SK-N-SH treated with all-trans-retinoic acid at 6 μM for 48 hours (cell line): ENCODE measurements at places on chromosomes 3 and 15.

GRCh38 chr3:134359121-134360010, 14.9 kb downstream of the AMOTL2 start:
- ATAC-seq, result no peak

DNA sequence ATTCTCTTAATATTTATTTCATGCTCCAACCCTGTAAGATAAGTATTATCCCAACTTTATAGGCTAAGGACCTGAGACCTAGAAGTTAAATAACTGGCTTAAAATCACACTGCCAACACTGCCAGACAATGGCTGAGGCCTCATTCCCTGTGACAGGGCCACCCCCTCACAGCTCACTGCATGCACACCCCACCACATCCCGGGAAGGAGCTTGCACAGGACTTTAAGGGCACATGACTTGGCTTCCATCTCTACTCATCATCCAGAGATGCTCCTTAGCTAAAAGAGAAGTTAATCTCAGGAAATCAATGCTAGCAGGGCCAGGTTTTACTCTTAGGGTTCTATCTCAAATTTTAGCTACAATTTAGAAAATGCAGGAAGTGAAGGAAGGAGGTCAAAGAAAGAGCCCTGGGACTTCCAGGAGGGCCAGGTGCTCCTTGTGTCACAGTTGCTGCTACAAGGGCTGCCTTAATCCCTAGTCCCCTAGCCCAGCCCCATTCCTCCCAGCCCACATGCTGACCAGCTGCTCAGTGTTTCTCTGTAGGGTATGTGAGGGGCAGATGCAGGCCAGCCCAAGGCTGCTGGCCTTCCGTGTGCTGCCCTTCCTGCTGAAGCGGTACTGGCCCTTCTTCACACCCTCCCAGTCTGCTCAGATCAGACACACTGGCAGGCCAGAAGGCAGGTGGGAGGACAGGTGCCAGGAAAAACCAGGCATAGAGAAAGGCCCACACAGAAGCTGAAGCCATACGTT, 53.5 kb downstream of the WWTR1 start:
- peak; percentile 53 for ATAC-seq

DNA sequence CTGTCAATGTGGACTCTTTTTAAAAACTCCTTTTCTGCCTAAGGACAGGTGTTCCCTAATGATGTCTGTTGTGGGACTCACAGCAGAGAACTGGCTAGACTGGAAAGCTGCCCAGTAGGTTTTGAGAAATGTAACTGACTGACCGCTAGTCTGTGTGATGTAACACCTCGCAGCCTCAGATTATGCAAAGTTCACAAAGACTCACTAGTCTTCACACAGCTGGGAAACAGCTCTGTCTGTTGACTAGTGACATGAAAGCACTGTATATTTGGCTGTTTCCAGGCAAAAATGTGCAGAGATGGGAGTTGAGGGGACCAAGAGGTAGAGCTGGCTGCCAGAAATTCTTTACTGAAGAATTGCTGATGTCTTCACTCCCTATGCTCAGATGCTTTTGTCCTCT, 10.3 kb downstream of the PDZRN3 start:
- peak; percentile 20 for ATAC-seq

DNA sequence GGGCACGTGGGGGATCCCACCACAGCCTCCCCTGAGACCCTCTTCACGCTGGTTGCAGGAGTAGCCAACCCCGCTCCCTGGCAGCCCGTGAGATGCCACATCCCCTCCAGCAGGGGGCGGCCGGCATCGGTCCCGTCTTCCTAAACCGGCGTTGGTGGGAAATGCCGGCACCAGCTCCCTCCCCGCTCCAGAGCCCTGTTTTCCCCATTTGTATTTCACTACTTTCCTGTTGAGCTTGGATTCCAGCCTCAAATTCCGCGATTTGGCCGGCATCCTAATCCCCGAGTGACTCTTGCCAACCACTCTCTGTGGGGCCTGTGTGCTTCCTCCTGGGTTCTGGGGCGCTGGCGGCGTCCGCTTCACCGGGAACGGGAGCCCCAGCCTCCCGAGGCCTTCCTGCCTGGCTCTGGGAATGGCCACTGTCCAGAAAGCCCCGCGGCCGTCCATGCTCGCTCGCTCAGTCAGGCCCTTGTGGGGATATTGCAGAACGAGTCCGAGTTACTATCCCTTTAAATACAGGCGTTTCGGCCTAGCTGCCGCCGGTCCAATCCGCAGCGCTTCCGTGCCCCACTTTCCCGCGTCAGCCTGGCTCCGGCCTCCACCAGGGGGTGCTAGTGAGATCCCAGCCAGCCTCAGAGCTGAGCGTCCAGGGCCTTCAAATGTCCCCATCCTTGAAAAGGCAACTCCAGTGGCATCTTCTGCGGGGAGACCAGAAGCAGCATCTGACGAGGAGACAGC, 8.1 kb upstream of the ADAMTS17 start:
- ATAC-seq, result peak; percentile 93

- ATAC-seq, result peak; percentile 40; the same call in 2 of the 3 replicates
Measured at GRCh38 chr3:51819709-51820406, 40.8 kb upstream of the IQCF6 start.

DNA sequence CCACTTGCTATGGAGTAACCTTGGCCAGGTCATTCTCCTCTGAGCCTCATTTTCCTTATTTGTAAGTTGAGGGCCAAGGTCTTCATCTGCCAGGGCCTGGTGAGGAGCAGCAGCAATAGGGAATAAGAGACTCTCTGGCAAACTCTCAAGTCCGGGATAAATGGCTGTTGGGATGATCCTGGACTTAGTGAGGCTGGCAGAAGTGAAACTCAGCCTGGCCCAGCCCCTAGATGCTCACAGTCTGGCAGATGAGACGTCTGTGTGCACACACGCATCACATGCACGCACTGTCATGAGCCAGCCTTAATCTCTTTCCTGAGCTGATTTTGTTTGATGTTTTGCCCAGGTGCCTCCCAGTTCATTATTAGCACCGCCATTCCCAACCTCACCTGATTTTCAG, 26.8 kb downstream of the SLC6A6 start:
- ATAC-seq, result no peak

GRCh38 chr3:18579661-18580060, 154.5 kb upstream of the SATB1 start:
- no peak for ATAC-seq

- no peak for ATAC-seq
Measured at GRCh38 chr15:25931851-25932250, 68.7 kb upstream of the ATP10A start.

DNA sequence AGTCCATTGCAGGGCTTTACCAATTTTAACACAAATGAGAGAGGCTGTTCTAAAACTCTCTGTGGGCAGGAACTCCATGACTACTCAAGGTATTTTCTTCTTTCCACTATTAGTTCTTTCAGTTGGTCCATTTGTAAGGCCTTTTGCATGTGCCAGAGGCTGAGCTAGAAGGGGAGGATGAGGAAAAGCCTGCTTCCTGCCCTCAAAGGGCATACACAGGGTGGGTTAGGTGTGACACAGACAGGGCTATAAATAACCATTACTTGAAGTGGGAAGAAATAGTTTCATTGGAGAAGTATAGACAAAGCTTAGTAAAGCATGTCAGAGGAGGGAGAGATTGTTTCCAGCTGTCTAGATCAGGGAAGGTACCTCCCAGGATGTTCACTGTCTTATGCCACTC, 52.1 kb upstream of the PRTG start:
- no peak for ATAC-seq

GRCh38 chr15:100116416-100117190, 225.2 kb downstream of the ADAMTS17 start:
- ATAC-seq, result no peak

- no peak for ATAC-seq
Measured at GRCh38 chr3:17945018-17945798, 202.8 kb upstream of the TBC1D5 start.

DNA sequence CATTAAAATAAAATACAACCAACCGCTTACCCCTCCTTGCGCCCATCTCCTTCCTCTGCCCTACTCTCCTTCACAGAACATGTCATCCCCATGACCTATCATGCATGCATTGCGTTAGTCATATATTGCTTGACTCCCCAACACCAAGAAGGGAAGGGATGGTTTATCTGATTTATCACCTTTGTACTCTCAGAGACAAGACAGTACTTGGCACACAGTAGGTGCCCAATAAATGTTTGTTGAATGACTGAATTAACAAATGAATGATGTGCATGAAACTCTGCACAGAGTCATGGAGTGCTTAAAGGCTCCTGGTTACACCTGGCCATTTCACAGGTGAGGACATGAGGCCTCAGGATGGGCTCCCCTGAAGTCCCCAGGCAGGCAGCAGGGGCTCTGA, 59.7 kb downstream of the IQSEC1 start:
- ATAC-seq, result no peak

GRCh38 chr3:50211930-50212329, 6.9 kb downstream of the SLC38A3 start:
- no peak; the same call in 2 of the 3 replicates for ATAC-seq

DNA sequence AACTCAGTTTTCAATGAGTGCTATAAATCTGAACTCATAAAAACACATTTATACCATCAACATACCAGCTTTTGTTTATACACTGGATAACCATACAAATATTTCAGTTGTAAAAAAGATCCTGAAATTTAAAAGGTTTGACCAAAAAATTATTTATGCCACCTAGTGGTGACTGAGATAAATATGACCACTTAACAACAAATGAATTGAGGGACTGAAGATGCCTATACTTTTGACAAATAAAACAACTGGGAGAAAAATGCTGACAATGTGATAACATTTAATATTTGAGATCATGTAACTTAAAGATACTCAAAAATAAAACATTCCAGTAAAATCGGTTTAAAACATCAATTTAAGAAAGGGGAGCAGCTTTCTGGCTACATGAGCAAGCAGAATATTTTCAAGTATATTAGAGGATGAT, 30.4 kb downstream of the ATG3 start:
- ATAC-seq, result peak; percentile 48; the same call in 2 of the 3 replicates

DNA sequence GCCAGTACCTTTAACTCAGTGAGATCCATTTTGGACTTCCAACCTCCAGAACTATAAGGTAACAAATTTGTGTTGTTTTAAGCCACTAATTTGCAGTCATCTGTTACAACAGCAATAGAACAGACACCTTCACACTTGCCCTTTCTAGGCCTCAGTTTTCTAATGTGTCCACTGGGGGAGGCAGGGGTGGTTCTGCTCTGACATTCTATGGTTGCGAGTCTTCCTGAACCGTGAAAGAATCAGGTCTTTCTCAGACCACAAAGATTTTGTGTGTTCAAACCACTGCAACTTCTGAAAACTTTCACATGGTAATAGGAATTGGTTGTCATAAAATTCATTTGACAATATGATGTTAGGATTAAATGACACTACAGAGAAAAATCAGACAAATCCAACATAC, 26.8 kb upstream of the CSTA start:
- no peak for ATAC-seq

DNA sequence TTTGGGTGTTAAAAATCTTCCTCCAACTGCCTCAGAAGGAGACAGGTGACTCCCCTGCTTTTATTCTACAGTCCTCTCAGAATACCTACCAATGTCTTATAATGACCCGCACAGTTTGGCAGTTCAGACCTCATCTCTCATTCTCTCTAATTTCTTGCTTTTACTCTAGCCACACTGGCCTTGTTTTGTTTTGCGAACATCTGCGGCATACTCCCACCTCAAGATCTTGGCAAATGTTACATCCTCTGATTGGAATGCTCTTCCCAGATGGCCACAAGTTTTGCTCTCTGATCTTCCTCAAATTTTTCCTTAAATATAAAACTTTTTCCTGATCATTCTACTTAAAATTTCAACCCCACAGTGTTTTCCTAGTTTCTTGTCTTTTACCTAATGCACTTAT, 94.1 kb downstream of the PLSCR2 start:
- no peak for ATAC-seq

GRCh38 chr3:48431224-48432029, 1.5 kb upstream of the PLXNB1 start:
- no peak for ATAC-seq

DNA sequence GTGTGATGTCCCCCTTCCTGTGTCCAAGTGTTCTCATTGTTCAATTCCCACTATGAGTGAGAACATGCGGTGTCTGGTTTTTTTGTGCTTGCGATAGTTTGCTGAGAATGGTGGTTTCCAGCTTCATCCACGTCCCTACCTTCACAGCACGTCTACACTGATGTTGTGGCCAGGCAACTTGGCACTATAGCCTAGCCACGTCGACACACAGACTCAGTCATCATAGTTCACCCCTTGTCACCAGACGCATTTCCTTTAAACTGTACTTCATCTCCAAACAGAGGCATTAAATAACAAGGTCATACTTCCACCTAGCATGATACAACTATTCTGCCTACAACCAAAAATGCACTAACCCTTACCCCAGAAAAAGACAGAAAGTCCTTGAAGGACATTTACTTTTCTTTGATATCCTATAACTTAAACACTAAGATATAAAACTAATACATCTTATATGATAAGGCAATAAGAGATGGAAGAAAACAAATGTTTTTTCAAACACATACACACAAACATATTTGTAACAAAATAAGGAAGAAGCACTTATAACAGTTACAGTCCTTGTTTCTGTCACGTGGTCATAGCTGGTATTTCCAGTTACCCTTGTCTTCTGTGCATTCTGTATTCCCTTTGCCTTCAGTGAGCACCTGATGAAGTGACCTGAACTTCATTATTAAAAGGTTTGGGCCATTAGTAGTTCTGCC, 121.4 kb downstream of the KLF13 start:
- no peak for ATAC-seq

DNA sequence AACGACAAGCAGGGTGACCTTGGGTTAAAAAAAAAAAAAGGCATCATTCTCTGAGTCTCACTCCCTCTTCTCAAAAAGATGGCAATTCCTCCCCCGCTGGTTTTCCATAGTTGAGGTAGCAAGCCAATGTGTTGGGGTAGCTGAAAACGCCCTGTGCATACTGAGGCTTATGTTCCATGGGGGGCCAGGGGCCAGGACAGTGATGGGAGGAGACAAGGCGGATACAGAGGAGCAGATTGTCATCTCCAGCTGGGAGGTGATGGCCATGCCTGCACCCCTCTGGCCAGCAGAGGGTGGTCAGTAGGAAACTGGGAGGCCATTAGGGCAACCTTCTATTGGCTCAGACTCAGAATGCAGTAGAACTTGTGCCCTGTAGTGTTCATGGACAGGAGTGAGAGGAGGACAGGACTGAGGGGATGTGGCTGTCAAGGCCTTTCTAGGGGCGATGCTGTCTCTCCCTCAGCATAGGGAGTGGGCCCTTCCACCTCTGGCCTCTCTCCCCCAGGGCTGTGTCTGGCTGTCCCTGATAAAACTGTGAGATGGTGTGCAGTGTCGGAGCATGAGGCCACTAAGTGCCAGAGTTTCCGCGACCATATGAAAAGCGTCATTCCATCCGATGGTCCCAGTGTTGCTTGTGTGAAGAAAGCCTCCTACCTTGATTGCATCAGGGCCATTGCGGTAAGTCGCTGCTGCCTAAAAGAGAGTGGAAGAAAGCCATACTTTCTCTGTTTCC, 1.9 kb downstream of the TF start:
- no peak for ATAC-seq

GRCh38 chr15:77866186-77866585, 211.3 kb downstream of the TBC1D2B start:
- no peak for ATAC-seq

DNA sequence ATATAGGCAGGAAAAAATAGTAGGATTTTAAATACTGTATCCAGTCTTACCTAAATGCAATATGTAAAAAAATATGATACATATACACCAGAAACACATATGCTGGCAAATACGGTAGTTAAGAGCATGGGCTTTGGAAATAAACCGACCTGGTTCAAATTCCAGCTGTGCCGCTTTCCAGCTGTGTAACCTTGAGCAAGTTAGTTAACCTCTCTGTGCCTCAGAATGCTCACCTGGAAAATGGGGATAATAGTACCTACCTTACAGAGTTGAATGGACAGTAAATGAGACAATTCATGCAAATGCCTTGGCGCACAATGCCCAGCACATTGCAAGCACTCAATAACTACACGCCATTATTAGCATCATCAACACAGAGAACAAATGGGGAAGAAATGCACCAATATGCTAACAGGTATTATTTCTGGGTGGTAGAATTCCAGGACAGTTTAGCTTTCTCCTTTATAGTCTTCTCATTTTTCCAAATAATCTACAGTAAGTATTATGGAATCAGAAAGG, 50.6 kb downstream of the SUMF1 start:
- no peak for ATAC-seq
